Activated naive CD8-positive, alpha-beta T cell treated with anti-CD3 and anti-CD28 coated beads, Interleukin-2, amount 10 ng/mL, durations not matched to agents 7 days and 5 days (primary cell): ENCODE measurements at places on chromosomes 1 and 21. TPM values are rescaled to one million over a fixed set of nuclear protein-coding genes. Genes with fewer than 3 reads are reported as not detected.

- H3K27ac ChIP-seq = no peak overlapping the region
- no peak overlapping the region for H3K4me3 ChIP-seq
- no peak for DNase-seq
- peaks cover 13% of the 10 kb centered on the region for H3K4me1 ChIP-seq
- H3K36me3 ChIP-seq = no peaks in the 10 kb centered on the region
These were observed 100.8 kb downstream of the C1orf21 start for GRCh38 chr1:184487531-184488193.

DNA sequence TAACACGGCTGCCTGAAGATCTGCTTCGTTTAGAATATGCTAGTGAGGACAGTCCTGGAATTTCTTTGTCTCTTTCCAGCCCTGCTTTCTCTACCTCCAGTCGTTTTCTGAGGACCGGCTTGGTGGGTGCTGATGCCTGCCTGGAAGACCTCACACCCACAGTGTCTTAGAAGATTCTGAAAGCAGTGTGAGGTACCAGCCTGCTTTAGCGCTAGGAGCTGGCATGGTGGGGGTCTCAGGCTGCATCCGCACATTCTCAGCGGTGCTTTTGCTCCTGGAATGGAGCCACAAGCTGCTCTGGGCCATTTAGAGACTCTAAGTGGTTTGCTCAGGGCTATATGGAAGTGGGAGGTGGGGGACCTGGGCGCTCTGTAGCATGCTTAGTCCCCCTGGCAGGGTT is 61.4 kb downstream of the CD247 start:
- DNase-seq = no peak
- H3K36me3 ChIP-seq = peaks cover 15% of the 10 kb centered on the region
- H3K27me3 ChIP-seq = no peaks in the 10 kb centered on the region

GRCh38 chr1:206803221-206803730 is 31.0 kb upstream of the IL10 start:
- peak overlapping the region; percentile 82 for H3K27ac ChIP-seq
- no peaks in the 10 kb centered on the region for H3K36me3 ChIP-seq

NECTIN4 gene
- total RNA-seq = not detected

DNA sequence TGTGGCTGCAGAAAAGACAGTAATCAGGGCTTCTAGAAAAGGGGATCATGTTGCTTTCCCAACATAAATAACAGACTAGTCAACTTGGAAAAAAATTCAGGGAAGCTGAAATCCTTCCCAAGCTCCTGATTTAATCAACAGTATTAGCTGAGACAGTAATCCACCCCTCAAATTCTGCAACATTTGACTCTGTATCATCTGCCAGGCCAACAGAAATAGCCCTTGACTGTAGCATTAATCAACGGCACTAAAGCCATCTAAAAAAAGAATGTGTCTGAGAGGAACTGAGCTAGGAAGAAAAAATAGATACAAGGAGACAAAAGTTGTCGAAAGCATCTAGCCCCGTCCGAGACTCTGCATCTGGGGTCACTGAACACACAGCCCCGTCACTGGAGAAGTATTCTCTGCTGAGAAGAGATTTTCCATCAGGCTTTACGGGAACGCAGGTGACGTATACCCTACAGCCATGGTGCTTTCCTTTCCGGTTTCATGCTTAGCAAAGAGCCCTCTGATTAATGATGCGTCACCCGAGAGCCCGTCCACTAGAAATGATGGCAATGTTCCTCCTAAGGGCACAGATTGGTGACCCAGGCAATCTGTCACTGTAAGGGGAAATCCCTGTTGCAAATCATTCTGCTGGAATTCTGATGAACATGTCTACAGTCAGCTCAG is 42.1 kb upstream of the TP53BP2 start:
- no peaks in the 10 kb centered on the region for H3K27me3 ChIP-seq
- H3K36me3 ChIP-seq = no peaks in the 10 kb centered on the region
- H3K4me1 ChIP-seq = no peaks in the 10 kb centered on the region
- DNase-seq = no peak
- no peak overlapping the region for H3K27ac ChIP-seq
- H3K4me3 ChIP-seq = no peak overlapping the region
